ENCODE measurements at places on chromosomes 12 and 14.

GRCh38 chr12:94033101-94033500 is 115.3 kb upstream of the PLXNC1 start:
- DNase-seq = no peak

DNA sequence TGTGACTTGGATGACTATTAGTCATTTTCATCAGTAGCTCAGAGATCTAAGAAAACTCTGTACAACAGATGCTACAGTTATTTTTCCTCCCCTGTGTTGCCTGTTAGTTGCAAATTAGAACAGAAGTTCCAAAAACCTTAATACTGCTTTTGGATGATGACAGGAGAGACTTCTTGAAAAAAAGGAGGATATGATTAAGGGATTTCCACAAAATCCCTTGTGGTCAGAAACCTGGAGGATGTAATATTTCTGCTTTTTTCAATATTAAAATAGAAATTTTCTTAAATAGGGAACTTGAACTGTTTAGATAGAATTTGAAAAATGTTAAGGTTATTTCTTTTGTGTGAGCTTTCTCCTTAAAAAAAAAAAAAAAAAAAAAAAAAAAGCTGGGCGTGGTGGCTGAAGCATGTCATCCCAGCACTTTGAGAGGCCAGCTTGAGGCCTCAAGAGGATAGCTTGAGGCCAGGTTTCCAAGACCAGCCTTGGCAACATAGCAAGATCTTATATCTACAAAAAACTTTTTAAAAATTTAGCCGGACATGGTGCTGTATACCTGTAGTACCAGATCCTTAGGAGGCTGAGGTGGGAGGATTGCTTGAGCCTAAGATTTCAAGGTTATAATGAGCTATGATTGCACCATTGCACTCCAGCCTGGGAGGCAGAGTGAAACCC is 14.1 kb downstream of the CMAS start:
- no peak for DNase-seq

DNA sequence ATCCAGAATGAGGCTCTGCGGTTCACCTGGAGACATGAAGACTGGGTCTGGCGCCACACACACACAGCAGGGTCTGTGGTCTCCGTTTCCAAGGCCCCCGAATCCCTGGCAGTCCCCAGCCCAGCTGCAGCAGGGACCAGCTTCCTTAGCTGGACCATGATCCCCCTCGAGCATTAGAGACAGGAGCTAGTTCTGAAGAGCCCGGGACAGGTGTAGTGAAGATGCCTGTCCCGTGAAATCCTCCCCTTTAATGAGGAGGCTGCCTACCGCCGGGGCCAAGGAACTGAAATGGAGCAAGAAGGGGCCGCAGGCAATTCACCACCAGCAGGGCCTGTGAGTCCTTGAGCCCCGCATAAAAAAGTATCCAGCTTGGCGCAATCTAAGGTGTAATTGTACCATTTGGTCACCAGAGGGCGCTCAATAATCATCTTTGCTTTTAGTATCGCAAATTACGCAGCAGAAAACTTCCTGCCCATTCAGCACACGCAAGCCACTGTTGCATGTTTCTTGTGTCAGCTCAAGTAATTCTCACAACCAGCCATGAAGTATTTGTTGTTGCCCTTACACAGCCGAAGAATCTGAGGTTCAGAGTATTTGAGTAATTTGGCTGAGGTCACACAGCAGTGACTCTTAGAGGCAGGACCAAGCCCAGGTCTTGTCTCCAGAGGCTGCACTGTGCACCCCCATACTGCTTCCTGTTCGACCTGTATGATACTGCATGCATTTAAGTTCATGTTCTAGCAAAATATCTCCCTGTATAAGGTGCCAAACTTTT is 54.3 kb upstream of the PPP2R5C start:
- DNase-seq = no peak

GRCh38 chr14:51962711-51963110 is 26.6 kb upstream of the RTRAF start:
- no peak for DNase-seq

DNA sequence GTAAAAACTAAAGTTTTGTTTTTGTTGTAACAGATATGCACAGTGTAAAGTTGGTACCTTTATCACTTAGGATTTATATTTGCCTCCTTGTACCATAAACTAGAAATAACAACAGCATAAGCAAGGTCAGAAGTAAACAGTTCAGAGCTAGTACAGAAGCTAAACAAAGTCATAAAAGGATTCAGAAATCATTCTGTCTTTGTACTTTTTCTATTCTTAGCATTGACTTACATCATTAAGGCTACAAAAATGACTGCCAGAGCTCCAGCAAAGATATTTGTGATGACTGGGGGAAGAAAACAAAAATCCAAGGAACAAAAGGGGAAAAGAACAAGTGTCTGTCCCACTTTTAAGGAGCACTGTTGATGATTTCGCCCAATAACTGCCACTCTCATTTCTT is 347.2 kb downstream of the CCDC91 start:
- no peak for DNase-seq

DNA sequence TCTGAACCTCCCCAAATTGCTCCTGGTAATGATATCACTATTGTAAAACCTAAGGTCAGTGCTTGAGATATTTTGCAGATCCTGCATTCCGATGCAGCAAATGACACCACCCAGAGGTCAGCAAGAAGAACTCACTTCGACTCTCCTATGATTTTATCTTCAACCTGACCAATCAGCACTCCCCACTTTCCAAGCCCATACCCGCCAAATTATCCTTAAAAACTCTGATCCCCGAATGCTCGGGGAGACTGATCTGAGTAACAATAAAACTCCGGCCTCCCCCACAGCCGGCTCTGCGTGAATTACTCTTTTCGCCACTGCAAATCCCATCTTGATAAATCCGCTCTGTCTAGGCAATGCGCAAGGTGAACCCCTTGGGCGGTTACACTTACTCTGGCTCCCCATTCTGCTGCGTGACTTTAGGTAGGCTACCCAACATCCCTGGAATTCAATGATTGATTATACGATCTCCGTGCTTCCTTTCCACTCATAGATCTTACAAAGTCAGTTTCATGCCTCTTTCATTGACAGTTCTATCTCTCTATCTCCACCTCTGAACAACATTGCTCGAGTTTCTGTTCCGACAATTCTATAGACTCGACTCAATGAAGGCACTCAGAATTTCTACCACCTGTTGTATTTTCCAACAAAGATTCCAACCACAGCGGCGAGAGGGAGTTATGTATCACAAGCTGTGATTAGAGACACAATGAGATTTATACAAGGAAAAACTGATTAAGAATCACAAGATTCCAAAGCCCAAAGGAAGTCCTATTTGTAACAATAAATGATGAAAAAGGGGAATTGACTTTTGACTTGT is 939 bp downstream of the NPC2 start:
- no peak for DNase-seq

GRCh38 chr14:74934041-74934440 is 11.0 kb upstream of the RPS6KL1 start:
- DNase-seq = no peak

DNA sequence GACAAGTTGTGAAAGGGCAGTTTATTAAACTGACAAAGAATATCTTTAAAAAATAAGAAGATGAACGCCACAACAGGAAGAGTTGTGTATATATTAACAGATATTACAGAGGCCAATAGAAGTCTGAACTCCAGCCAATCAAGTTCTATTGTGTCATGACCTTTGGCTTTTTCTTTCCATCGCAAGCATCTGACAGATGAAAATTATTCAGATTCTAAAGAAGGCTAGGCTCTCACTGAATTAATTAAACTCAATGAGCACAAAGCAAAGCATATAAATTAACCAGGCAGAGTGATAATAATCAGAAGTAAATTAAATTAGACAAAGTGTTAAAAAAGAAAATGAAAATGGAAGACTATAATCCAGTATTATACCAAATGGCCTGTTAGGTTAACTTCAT is 62.0 kb upstream of the PYGL start:
- no peak for DNase-seq

- DNase-seq = no peak
Observed at GRCh38 chr14:49994951-49995561, 102.2 kb downstream of the ARF6 start.

DNA sequence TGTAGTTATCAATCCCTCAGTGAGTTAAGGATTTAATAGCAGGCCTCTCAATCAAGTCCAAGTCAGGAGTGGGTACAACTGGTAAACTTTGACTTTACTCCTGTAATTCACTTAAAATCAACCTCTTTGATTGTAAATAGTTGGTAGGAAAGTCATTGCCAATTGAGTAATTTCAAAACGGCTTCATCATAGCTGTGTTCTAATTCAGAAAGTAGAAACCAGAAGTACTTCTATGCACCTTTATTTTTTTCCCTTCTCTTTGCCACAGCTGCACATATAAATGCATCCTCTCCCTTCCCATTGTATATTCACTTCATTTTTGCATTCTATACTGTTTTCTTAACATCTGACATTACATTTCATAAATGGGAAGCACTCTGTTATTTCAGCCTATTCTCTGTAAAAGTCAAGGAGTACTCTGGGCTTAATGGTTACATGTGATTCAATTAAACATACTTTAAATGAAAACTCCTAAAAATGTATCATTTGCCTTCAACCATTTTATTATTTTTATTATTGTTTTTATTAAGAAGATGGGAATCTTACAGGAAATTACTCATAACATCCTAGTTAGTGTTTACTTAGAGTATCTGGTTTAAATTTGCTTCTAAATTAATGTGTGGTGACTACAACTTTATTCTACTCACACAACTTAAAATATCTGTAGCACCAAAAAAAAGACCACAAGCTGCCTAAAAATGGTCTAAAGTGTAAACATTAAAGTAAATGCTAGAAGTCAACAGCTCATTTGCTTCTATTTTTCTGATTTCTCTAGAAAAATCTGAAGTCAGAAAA is 171.2 kb downstream of the CEP128 start:
- DNase-seq = no peak

- no peak for DNase-seq
Observed at GRCh38 chr14:52391881-52392615, 77.9 kb downstream of the PTGER2 start.

DNA sequence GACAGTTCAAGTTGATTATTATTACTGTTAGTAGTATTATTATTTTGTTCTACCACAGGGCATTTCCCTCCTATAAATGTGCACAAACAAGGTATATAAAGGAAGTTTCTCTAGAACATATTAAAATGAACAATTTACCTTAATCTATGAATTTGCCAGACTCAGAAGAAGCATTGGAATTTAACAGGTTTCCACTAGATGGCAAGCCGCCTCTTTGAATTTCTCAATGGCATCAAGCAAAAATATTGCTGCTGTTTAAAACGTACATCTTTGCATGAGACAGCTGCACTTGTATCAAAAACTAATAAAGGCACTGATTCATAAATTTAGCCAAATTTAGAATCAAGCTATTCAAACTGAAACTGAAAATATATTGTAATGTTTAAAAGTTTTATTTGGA is 34.6 kb upstream of the MIS18BP1 start:
- no peak for DNase-seq

DNA sequence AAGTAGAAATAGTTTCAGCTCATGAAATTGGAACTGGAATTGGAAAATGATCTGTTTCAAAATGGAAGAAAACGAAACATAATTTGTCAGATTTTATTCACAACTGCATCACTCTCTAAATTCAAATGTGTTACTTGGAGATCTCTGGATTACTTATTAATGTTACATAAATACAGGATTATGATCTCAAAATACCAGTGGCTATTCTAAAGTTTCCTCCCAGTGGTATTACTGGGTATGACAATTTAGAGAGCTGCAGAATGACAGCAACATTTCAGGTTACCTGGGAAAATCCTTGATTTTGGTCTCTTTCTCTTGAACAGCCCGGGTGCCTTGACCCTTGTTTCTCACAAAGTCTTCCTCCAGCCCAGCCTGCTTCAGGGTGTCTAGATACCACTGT is 14.2 kb downstream of the FAM161B start:
- DNase-seq = no peak

- no peak for DNase-seq
Observed at GRCh38 chr12:58293308-58293982, 352.1 kb downstream of the ATP23 start.

- DNase-seq = no peak
Observed at GRCh38 chr12:73465106-73465505, 1072.5 kb upstream of the ATXN7L3B start.

DNA sequence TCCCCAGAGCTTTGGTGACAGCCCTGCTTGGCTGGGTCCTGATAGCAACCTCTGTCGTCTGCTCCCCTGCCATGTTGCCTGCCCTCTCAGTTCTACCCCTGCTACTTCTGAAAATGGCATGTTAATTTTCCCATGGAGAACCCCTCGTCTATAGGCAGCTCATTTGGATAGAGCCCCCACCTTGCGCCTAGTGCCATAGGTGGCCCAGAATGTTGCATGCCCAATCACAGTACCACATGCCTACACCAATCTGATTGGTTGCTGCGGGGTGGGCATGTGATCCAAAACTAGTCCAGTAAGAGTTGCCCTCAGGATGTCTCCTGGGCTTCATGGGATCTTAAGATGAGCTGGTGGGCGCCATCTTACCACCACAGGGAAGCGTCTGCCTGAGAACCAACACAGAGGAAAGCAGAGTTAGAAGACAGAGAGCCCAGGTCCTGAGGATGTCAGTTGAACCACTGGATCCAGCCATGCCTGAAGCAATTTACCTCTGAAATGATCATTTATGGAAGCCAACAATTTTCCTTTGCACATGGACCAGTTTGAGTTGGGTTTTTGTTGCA is 85.7 kb downstream of the PAPOLA start:
- no peak for DNase-seq

All from activated CD8-positive, alpha-beta memory T cell treated with anti-CD3 and anti-CD28 coated beads for 4 hours (primary cell).